ENCODE measurements at places on chromosomes 2 and 18.

- DNase-seq, result no peak
Observed at GRCh38 chr2:79580175-79580574, 67.3 kb downstream of the CTNNA2 start.

GRCh38 chr2:219521066-219521880, 7.0 kb downstream of the ASIC4 start:
- no peak for DNase-seq

DNA sequence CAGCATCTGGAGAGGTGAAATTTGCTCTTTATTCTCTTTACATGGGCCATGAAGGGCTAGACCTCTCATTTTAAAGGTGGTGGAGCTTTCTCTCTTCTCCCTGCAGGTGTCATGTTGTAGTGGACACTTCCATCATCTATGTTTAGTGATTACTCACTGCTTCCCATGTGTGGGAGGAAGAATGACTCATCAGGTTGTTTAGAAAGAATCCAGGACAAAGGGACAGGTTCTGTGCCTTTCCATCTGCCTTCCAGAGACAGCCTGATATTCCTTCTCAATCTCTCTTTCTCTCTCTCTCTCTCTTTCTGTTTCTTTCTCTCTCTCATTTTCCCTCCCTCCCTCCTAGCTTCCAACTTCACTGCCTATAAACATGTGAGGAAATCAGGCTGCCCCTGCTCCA, 38.7 kb downstream of the SCG2 start:
- peak; percentile 41 for DNase-seq

DNA sequence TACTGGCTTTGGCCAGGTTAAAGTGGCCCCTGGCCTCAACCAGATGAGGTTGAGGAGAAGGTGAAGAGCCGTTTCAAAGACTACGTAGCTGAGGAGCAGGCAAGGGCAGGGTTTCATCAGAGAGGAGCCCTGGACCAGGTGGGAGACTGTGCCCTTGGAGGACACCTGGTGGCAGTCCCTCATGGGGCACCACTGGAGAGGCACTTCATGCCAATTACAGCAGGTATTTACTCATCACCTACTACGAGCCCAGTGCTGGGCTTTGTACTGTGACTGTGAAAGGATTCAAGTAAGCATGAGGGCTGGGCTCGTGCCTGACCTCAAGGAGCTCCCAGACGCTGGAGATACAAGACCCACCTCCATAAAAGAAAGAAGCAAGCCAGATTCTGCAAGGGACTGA, 37.6 kb downstream of the SMAD7 start:
- DNase-seq, result no peak

GRCh38 chr2:33583194-33583938, 15.7 kb downstream of the FAM98A start:
- no peak for DNase-seq

GRCh38 chr2:213243189-213244044, 40.8 kb upstream of the SPAG16 start:
- DNase-seq, result no peak

- DNase-seq, result no peak
Observed at GRCh38 chr2:206069417-206069816, 16.6 kb downstream of the INO80D start.

DNA sequence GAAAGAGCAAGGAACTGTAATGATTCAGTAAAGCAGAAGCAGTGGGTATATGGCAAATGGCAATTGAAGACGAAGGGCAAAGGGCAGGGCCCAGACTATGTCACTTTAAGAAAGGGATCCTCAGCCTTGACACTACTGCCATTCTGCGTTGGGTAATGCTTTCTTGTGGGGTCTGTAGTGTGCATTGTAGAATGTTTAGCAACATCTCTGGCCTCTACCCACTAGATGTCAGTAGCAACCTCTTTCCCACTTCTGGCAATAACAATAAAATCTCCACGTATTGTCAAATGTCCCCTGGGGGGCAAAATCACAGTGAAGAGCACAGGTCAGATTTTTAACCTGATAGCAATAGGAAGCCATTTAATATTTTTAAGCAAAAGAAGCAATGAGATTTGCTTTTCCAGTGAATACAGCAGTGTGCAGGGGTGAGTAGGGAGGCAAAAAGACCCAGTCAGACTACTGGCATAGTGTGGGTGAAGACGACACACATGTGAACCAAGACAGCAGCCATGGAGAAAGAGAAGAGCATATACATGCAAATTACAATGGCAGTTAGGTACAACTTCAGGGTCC, 209.5 kb downstream of the DYM start:
- DNase-seq, result no peak

DNA sequence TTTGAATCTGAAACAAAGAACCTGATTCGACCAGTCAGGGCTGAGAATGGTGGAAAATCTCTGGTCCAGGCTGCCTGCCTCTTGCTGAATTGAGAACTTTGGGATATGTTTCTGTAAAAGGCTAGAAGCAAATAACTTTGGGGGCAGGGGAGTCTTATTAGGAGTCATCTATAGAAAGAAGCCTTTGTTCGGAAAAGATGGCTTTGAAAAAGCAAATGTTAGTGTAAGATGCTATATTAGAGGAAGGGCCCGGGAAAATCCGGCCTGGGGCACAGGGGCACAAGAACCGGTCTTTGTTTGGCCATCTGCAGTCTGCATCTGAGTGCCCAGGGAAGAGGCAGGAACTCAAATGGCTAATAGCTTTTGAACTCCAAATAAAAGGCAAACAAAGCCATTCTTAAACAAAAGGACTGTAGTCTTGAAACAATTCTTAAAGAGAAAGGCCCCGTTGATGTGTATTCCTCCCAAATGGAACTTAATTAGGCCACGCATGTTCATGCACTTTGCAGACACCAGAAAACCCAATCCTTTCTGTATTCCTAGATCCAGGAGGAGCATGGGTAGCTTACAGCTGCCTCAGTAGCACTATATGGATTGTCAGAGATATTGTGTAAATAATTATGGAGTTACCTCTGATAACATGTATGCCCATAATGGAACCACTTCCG, 180.0 kb upstream of the ARL4C start:
- no peak for DNase-seq

- DNase-seq, result no peak
Observed at GRCh38 chr18:50674307-50674980, 114.6 kb downstream of the MAPK4 start.

DNA sequence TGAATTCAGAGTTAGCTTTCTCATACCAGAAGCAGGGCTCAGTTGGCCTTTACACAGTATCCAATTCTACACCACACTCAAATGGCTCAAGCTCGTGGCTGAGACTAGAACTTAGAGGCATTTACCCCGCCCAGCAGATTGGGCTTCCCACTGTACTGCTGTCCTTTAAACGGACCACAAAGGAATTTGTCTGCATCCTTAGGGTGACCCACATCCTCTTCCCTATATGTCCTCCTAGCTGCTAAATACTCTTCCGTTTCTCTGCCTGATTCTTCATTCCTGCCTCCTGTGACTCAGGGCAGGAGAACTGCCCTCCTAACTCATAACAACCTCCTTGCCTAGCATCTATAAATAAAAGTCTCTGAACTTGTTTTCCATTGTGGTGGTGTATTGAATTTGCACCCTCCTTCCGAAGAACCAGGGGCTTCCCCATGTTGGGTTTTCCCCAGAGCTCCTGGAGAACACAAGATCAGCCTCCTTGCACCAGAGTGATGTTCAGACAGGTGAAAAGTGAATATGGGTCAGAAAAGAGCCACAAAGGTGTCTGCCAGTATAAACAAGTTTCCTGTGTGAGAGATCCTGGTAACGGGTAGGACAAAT, 32.0 kb upstream of the MC4R start:
- DNase-seq, result no peak

DNA sequence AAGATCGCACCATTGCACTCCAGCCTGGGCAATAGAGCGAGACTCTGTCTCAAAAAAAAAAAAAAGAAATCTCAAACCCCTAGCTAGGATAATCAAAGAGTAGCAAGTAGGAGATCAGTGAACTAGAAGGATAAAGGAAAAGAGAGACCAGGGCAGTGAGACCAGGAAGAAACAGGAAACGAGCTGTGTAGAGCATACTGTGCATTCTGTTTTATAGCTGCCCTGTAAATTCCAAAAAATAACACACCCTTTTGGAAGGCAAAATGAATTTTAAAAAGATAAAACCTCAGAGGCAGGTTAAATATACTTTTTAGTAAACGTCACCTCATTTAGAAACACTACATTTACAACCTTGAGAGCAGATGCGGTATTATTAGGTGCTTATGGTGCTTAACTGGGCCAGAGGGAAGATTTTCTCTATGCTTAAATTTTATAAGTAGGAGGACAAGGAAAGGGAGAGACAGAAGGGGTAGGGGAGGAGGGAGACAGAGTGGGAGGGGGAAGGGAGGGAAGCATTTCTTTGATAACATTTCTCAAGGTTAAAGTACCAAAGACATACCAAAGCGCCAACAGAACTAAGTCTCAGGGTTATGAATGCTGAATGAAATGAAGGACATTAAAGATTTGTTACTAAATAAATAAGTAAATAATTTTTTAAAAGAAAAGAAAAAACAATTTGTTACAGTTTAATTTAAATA, 30.1 kb downstream of the FEZ2 start:
- no peak for DNase-seq

- DNase-seq, result no peak
Observed at GRCh38 chr18:55737266-55737665, 149.3 kb upstream of the TCF4 start.

- DNase-seq, result no peak
Observed at GRCh38 chr2:100767224-100767653, 52.7 kb upstream of the NPAS2 start.

DNA sequence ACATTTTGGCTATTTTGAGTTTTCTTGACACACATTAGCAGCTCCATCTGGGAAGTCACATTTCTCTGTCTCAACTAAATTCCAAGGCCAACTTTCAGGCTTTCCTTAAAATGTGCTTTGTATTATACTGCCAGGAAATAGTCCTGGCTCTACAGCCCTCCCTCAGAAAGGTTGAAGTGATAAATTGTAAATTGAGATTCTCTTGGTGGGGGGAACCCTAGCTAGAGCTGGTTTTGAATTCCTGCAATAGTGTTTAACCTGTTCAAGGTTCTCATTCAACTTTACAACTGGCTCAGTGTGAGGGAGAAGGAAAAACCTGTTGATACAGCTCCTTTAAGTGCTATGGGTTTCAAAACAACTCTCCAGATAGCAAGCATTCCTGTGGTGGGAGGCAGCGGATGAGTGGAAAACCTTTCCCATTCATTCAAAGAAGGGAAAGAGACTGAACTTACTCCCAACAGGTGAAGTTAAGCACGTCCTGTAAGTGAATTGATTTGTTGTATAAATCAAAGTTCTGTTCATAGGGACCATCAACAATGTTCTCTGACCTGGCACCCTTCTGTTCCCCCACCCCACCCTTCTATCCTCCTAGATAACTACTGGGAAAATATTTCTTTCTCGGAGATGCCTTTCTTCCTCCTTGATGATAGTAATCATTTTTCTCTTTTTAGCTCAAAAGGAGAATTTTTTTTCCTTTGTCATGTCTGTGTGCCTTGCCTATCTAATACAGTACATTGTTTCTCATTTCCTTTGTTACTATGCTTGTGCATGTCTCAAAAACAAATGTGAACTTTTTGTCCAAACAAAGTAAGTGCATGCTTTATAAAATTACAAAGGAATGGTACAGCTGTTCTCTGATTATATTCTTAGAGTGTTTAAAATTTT, 44.2 kb upstream of the SLC39A10 start:
- DNase-seq, result no peak

DNA sequence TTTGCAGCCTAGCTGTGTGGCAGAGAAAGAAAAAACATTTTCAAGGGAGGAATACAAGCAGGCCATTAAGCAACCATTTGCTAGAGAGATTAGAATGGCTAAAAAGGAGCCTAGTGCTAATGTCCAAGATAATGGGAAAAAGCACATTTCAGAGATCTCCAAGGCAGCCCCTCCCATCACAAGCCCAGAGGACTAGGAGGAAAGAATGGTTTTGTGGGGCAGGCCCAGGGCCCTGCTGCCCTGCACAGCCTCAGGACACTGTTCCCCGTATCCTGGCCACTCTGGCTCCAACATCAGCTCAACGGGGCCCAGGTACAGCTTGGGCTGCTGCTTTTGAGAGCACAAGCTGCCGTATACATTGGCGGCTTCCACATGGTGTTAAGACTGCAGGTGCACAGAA, 16.5 kb upstream of the GBX2 start:
- DNase-seq, result no peak

GRCh38 chr18:76967721-76968472, 145.5 kb downstream of the ZNF236 start:
- DNase-seq, result no peak

DNA sequence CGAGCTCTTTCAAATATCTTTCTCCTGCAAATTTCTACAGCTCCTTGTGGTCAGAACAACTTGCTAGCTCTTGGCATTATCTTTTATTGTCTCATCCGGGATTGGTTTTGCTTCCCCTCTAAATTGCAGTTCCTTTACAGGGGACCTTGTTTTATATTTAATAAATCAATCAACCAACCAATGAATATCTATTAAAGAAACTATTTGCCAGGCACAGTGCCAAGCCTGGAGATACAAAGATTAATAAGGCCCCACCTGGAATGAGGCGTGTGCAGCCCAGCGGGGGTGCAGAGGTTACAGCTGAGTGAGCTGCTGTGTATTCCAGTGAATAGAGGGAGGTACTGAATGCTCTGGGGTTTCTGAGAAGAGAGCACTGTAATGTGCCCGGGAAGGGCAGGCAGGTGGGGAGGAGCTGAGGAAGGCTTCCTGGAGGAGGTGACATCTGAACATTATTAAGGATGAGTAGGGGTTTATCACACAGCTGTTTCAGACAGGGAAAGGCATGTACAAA, 51.8 kb downstream of the LIPG start:
- DNase-seq, result no peak

- DNase-seq, result no peak
Observed at GRCh38 chr2:27231921-27232320, 14.8 kb downstream of the CAD start.

- no peak for DNase-seq
Observed at GRCh38 chr2:16055848-16056580, 115.7 kb downstream of the MYCN start.

DNA sequence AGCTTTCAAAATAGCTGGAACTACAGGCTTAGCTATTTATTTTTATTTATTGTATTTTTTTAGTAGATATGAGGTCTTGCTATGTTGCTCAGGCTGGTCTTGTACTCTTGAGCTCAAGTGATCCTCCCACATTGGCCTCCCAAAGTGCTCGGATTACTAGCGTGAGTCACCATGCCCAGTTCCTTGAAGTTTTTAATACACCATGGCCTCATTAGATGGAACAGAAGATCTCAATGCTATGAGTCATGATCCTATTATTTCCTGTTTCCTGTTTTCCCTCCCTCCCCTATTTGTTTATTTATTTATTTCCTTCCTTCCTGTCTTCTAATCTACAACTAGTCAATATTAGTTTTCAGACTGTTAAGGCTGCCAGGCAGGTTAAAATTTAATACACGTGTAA, 309.0 kb downstream of the CMPK2 start:
- no peak for DNase-seq
